MCF 10A (cell line): ENCODE measurements at places on chromosomes 7 and 10. TPM values are rescaled to one million over a fixed set of nuclear protein-coding genes. Genes with fewer than 3 reads are reported as not detected.

DNA sequence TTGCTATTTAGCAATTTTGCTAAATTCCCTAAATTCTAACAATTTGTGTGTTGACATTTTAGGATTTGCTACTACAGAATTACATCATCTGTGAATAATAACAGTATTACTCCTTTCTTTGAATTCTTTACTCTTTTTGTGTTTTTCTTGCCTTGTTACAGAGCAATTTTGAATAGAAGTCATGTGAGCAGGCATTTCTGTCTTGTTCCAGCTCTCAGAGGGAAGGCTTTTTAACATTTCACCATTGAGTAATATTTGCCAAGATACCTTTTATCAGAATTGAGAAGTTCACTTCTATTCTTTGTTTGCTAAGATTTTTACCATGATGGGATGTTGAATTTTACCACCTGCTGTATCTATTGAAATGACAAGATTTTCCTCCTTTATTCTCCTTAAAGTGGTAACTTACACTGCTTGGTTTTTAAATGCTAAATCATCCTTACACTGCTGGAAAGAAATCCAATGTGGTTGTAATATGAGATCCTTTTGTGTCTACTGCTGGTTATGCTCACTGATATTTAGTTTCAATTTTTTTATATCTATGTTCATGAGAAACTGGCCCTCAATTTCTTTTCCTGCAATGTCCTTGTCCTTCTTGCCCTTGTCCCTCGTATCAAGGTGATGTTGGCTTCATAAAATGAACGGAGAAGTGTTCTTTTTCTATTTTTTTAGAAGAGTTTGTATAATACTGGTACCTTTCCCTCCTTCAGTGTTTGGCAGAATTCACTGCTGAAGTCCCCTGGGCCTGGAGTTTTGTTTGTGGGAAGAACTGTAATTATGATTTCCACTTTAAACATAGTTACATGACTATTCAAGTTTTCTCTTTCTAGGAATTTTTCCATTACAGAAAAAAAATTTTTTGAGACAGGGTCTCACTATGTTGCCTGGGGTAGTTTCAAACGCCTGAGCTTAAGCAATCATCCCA is 50.3 kb upstream of the ATP6V0A4 start:
- H3K4me1 ChIP-seq, result no peaks in the 10 kb centered on the region
- no peak overlapping the region for H3K27ac ChIP-seq
- H3K4me3 ChIP-seq, result no peak overlapping the region

- H3K36me3 ChIP-seq, result no peaks in the 10 kb centered on the region
- no peaks in the 10 kb centered on the region for H3K27me3 ChIP-seq
- H3K27ac ChIP-seq, result no peak overlapping the region
- no peak overlapping the region for H3K4me3 ChIP-seq
- DNase-seq, result no peak
- H3K4me1 ChIP-seq, result peaks cover 19% of the 10 kb centered on the region
Measured at GRCh38 chr7:128119036-128119435, 87.8 kb upstream of the LRRC4 start.

GRCh38 chr7:43616977-43617376 is 34.1 kb downstream of the STK17A start:
- H3K27me3 ChIP-seq, result no peaks in the 10 kb centered on the region
- H3K4me3 ChIP-seq, result no peak overlapping the region
- no peak overlapping the region for H3K27ac ChIP-seq
- no peak for DNase-seq
- H3K36me3 ChIP-seq, result peaks cover 13% of the 10 kb centered on the region

- no peaks in the 10 kb centered on the region for H3K36me3 ChIP-seq
- no peak overlapping the region for H3K4me3 ChIP-seq
- no peaks in the 10 kb centered on the region for H3K27me3 ChIP-seq
- DNase-seq, result no peak
- H3K4me1 ChIP-seq, result no peaks in the 10 kb centered on the region
Measured at GRCh38 chr7:116986611-116987565, 33.6 kb downstream of the ST7 start.

DNA sequence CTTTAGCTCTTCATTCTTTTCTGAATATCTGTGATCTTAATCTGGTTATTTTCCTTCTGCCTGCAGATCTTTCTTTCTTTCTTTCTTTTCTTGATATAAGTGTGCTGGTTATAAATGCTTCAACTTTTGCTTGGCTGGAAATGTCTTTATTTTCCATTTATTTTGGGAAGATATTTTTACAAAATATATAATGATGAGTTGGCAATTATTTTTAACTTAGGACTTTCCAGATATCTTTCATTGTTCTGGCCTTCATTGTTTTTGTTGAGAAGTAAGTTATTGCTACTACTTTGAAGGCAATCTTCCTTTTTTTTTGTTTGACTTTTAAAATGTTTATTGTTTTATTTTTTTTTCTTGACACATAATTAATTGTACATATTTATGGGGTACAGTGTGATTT is 75.3 kb downstream of the ZNF503 start:
- no peaks in the 10 kb centered on the region for H3K36me3 ChIP-seq
- no peak for DNase-seq
- H3K4me1 ChIP-seq, result no peaks in the 10 kb centered on the region

DNA sequence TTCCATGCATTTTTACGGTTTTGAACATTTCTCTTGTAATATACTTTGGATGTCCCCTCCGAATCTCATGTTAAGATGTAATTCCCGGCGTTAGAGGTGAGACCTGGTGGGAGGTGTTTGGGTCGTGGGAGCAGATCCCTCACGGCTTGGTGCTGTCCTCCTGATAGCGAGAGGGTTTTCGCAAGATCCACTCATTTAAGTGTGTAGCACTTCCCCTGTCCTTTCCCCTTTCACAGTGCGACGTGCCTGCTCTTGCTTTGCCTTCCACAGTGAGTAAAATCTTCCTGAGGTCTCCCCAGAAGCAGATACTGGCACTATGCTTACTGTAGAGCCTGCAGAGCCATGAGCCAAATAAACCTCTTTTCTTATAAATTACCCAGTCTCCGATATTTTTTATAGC is 6.6 kb downstream of the GPR141 start:
- no peak for DNase-seq
- H3K4me3 ChIP-seq, result no peak overlapping the region
- no peaks in the 10 kb centered on the region for H3K27me3 ChIP-seq
- peaks cover 20% of the 10 kb centered on the region for H3K4me1 ChIP-seq
- no peaks in the 10 kb centered on the region for H3K36me3 ChIP-seq
- no peak overlapping the region for H3K27ac ChIP-seq

GRCh38 chr7:40437936-40438634 is 303.3 kb downstream of the SUGCT start:
- H3K27me3 ChIP-seq, result no peaks in the 10 kb centered on the region
- no peaks in the 10 kb centered on the region for H3K36me3 ChIP-seq
- H3K4me3 ChIP-seq, result no peak overlapping the region

DNA sequence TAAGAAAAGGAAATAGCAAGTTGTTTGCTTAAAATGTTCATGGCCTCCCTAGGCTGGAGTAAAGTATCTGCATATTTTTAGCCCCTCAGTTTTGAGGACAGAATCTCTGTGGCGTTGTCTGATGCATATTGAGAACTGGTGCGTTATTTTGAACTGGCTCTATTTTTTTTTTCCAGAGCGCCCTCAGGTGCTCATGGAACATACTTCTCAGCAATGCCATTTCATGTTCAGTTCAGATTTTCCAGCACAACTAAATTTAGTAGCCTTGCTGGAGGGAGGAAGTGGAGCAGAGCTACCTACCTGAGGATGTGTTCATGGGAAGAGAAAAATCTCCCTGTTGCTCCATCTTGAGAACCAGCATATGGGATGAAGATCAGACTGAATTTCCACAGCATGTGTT is 870.5 kb downstream of the LRMDA start:
- H3K27me3 ChIP-seq, result no peaks in the 10 kb centered on the region
- no peak overlapping the region for H3K4me3 ChIP-seq
- H3K4me1 ChIP-seq, result no peaks in the 10 kb centered on the region
- peak; percentile 3 for DNase-seq
- no peaks in the 10 kb centered on the region for H3K36me3 ChIP-seq

DNA sequence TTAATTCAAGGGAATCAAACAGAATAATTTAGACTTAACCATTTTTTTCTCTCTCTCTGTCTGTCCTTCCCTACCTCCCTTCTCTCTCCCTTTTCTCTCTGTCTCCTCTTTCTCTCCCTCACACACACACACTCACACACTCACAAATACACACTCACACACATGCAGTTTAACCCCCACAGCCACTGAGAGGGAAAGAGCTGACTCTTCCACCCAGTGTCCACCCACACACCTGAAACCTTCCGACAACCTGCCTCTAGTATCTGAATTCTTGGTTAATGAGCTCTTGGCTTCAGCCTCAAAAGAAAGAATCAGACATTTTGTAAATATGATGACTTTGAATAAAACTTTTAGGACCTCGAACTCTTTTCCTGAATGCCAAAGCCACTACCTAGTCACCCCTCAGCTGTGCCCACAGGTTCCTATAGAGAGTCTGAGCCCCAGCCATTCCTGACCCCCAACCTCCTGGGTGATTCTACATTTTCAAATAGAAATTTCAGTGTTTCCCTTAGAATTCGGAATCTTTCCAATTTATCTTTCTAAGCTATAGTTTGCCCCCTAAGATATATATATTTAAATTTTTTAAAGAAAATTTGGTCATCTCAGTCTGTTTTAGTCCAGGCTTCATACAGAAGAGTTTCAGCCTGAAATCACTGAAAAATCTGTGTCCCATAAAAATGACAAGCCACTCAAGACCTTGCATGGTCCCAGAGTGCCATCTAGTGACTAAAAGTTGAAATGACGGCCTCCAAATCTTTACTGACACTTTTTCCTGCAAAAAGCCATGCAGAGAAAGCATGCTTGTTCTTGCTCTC is 202.8 kb downstream of the IPMK start:
- DNase-seq, result peak; percentile 62
- H3K27ac ChIP-seq, result peak overlapping the region; percentile 30
- H3K4me1 ChIP-seq, result peaks cover 6% of the 10 kb centered on the region
- no peaks in the 10 kb centered on the region for H3K36me3 ChIP-seq
- no peaks in the 10 kb centered on the region for H3K27me3 ChIP-seq
- no peak overlapping the region for H3K4me3 ChIP-seq

- H3K4me1 ChIP-seq, result no peaks in the 10 kb centered on the region
- no peaks in the 10 kb centered on the region for H3K27me3 ChIP-seq
- no peak overlapping the region for H3K27ac ChIP-seq
- no peak for DNase-seq
Measured at GRCh38 chr10:65501259-65501658, 1424.6 kb upstream of the LRRTM3 start.

DNA sequence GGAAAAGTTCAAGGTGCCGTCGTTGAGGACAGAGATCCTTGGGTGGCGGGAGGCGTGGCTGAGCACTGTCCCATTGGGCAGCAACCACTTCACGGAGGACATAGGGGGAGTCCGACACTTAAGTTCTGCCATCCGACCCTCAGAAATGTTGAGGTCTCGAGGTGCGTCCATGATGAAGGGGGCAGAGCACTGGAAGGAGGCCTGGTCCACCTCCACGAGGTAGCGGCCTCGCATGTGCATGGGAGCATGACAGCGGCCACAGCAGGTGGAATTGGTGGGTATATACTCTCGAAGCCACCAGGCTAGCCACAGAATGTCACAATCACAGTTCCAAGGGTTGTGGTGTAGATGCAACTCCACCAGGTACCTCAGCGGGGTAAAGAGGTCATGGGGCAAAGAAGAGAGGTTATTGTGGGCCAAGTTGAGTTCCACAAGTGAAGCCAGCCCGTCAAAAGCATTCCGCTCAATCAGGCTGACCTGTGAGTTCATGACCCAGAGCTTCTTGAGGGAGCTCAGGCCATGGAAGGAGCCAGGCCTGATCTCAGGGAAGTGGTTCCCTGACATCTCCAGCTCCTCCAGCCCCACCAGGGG is 1.7 kb downstream of the LRRC4 start:
- H3K4me3 ChIP-seq, result no peak overlapping the region
- H3K27me3 ChIP-seq, result no peaks in the 10 kb centered on the region
- DNase-seq, result no peak

DNA sequence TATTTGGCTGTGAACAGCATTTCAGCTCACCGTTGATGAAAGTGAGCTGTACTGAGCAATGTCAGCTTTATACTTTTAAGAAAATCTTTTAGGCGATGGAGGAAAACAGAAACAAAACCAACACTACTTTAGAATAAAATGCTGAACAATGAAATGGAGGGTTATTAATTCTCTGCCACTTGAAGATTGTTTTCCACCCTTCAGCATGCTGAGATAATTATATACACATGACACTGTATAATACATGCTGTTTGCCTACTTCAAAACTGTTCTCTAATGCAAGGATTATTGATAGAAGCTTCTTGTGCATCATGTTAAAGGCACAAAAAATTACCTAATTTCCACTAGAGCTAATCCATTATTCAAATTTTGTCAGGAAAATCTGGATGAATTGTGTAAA is 66.8 kb downstream of the CACNA2D1 start:
- no peak for DNase-seq
- no peak overlapping the region for H3K27ac ChIP-seq
- peaks cover 64% of the 10 kb centered on the region for H3K27me3 ChIP-seq
- no peaks in the 10 kb centered on the region for H3K36me3 ChIP-seq
- no peaks in the 10 kb centered on the region for H3K4me1 ChIP-seq

GRCh38 chr7:46660402-46660980 is 739.4 kb upstream of the IGFBP3 start:
- no peak overlapping the region for H3K4me3 ChIP-seq
- no peaks in the 10 kb centered on the region for H3K36me3 ChIP-seq
- no peaks in the 10 kb centered on the region for H3K27me3 ChIP-seq
- H3K27ac ChIP-seq, result no peak overlapping the region

DNA sequence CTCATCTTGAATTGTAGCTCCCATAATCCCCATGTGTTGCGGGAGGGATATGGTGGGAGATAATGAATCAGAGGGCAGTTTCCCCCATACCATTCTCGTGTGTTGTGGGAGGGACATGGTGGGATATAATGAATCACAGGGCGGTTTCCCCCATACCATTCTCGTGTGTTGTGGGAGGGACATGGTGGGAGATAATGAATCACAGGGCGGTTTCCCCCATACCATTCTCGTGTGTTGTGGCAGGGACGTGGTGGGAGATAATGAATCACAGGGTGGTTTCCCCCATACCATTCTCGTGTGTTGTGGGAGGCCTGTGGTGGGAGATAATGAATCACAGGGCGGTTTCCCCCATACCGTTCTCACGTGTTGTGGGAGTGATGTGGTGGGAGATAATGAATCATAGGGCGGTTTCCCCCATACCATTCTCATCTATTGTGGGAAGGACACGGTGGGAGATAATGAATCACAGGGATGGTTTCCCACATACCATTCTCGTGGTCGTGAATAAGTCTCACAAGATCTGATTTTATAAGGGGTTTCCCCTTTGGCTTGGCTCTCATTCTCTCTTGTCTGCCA is 271.0 kb downstream of the MAD1L1 start:
- no peak overlapping the region for H3K27ac ChIP-seq
- H3K4me3 ChIP-seq, result no peak overlapping the region
- H3K4me1 ChIP-seq, result peaks cover 13% of the 10 kb centered on the region
- peaks cover 26% of the 10 kb centered on the region for H3K36me3 ChIP-seq
- DNase-seq, result peak; percentile 9

Gene BCCIP
- 70.8 and 88.2 TPM in 2 replicates for total RNA-seq

Gene MRPS17
- 31.0 and 36.9 TPM in 2 replicates for total RNA-seq
